Activated CD4-positive, alpha-beta T cell treated with anti-CD3 and anti-CD28 coated beads, Interleukin-2, amount 50 U/mL, for 24 hours (primary cell): ENCODE measurements at places on chromosomes 11 and 22.

DNA sequence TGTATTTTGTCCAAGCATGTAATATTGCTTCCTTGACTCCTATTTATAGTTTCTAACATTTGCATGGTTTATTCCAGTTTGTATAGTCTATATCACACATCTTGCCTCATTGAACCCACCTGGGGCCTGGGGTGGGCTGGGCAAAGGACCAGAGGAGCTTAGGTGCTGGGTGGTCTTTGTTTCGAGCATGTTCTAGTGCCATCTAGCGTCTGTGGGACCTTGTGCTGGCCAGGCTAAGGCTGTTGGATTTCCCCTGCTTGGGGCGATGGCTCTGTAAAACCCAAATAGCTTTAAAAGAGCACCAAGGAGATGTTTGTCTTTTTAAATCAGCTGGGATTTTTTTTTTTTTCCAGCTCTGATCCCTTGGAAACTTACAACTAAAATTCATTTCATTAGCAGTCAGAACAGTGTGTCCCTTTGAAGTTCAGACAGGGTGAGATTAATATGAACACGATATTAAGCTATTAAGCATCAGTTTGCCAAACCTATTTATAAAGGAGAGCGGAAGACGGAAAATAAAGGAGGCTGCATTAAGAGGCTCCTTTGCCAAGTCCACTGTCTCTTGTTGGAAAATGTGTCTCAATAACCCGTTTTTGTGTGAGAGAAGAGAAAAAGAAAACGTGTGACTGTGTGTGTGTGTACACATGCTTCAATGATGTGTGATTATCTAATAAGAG lies 157.4 kb downstream of the COMMD9 start:
- no peak for DNase-seq

DNA sequence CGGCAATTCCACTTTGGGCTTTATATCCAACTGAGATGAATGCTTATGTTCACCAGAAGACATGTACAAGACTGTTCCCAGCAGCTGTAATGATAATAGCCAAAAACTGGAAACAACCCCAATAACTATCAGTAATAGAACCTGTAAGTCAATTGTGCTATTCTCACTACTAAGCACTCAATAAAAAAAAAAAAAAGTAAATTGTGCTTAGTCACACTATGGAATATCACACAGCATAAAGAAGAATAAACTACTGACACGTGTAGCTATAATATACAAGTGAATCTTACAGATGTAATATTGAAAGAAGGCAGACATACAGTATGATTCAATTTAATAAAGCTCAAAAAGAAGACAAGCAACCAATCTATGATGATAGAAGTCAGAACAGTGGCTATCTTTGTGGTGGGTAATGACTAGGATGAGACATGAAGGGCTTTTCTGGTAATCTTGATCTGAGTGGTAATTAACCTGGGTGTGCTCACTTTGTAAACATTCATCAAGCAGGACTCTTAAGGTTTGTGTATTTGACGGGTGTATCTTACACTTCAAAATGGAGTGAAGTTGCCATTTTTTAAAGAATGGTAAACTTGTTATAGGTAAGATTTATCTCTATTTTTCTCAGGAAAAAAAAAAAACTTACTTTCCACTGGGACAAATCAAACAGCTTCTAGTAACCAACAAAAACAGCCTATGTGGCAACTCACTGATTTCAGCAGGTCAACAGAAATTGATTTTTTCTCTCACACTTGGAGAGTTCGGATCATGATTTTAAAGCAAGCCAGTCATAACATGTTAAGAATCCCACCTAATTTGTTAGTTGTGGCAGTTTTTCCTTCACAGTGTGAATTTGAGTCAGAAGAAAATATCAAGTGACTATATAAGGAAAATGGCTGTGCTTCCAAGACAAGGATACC lies 84.2 kb downstream of the CCDC83 start:
- no peak for DNase-seq

DNA sequence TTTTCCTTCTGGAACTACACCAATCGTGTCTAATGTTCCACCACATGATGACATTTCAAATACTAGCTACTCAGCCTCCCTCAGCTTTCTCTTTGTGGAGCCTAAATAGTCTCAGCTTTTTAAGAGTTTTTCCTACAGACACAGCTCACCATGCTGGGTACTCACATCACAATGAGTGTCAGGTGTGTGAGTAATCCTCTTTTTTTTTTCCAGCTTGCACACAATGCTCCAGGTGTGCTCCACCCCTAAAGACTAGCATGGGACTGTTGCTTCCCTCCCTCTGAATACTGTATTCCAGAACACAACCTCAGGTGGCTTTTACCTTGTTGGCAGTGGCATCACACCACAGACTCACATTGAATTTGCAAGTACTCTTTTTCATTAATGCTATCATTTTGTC lies 11.7 kb downstream of the BTG4 start:
- no peak for DNase-seq

- no peak for DNase-seq
These were observed 29.5 kb downstream of the DIXDC1 start for GRCh38 chr11:111966678-111967077.
